ENCODE measurements at places on chromosomes 11 and 22.

GRCh38 chr22:44260216-44261035, 52.3 kb downstream of the SHISAL1 start:
- DNase-seq: no peak

GRCh38 chr11:18088966-18089365, 16.9 kb downstream of the SAAL1 start:
- no peak for DNase-seq

- DNase-seq: no peak
These were observed 110.8 kb downstream of the MORC2 start for GRCh38 chr22:30857791-30858190.

DNA sequence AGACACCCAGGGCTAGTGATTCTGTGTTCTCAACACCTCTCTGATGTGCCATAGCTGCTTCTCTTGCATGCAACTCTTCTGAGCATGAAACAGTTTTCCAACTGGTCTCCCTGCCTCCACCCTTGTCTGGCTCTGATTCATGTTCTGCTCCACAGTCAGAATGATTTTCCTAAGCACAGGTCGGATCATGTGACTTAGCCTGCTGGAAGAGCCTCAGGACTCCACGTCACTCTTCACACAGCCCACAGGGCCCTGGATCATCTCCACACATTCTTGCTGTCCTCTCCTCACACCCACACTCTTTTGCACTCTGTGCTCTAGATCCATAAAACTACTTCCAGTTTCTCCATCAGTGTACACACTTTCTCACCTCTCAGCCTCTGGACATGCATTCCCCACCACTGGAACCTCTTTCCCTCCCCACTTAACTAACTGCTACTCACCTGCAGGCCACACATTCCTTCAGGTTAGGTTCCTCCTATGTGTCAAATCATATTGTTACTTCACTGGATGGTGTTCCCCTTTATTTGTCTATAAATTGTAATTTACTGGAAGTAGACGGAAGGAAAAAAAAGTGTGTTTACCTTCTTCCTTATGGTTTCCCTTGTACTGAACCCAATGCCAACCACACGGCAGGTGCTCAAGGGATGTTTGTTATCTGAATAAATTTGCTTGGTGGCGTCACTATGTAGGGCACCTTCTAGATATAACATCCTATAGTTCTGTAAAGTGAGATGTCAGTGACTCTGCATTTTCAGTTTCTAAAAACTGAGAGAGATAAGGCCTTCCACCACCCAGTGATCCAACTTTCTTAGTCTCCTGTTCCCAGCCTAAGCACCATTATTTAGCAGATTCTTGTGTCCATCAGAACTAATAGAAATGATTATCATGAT, 133.7 kb downstream of the ETS1 start:
- no peak for DNase-seq

DNA sequence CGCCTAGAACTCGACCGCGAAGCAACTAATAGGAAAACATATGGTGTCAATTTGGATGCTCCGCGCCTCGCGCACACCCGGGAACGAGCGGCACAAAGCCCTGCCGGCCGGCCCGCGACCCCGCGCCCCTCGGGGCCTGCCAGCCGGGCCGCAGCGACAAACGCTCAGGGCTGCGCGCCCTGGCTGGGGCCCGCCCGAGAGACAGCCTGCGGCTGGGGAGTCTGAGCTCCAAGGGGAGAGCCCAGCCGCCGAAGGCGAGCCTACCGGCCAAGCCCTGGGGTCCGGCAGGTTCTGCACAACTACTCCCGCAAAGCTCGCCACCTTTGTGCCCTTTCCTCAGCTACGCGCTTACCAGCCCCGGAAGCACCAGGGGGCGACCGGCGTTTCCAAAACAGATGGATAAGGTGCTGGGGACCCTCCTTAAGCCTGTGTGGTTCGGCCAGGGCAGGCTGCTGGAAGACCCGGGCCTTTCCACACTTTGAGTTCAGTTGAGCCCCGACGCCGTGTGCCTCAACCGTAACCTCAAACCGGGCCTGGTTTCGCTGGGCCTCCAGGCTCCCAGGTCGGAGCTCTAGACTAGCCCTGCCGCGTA, 6.0 kb downstream of the PAX6 start:
- no peak for DNase-seq

- no peak for DNase-seq
These were observed 640.2 kb downstream of the LRRC4C start for GRCh38 chr11:40819230-40819629.

DNA sequence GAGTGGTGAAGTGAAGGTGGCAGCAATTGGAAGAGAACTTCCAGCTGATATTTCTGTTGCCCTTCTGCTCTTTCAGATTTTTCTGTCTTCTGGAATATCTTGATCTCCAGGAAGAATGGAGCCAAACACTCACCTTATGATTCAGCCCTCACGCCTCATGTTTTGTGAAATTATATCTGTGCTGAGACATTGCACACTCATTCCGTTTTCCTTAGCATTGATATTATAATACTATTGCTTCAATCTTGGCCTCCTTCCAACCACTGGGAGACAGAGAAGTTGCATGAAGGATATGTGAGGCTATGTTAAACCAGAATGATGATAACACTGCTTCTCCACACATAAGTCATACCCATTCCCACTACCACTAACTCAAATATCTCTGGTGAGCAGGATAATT, 177.9 kb downstream of the ETS1 start:
- DNase-seq: no peak

DNA sequence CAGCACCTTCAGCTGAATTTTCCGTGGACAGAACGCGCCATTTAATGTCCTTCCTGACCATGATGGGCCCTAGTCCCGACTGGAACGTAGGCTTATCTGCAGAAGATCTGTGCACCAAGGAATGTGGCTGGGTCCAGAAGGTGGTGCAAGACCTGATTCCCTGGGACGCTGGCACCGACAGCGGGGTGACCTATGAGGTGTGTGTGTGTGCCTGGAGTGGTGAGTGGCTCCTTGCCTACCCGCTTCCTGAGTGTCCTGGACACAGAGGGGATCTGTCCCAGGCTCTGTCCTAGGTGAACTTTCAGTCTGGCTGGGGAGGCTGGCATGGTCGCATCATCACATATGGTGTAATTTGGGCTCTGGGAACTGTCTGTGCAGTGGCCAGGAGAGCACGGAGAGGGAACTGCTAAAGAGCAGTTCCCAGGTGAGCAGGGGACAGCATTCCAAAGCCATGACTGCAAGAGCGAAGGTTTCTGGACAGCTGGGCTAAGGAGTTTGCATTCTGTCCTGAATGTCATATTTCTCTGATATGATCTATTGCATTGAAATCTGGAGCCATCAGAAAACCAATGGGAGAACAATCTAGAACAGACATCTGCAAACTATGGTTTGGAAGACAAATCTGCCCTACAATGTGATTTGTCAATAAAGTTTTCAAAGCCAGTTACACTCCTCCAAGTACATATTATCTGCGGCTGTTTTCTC, 104.3 kb downstream of the RRAS2 start:
- no peak for DNase-seq

- no peak for DNase-seq
These were observed 1.3 kb upstream of the SC5D start for GRCh38 chr11:121291319-121291718.

GRCh38 chr11:26860091-26860780, 133.7 kb upstream of the FIBIN start:
- DNase-seq: no peak

DNA sequence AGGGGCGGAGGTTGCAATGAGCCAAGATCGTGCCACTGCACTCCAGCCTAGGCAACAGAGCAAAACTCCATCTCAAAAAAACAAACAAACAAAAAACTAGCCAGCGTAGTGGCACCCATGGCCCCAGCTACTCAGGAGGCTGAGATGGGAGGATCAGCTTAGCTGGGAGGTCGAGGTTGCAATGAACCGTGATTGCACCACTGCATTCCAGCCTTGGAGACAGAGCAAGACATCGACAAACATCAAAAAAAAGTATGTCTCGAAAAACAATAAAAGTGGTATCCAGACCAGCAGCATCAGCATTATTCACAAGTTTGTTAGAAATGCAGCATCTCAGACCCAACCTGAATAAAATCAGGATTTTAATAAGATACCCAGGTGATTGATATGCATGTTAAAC, 6.2 kb upstream of the MAPK1 start:
- DNase-seq: no peak

- no peak for DNase-seq
These were observed 41.8 kb downstream of the BARX2 start for GRCh38 chr11:129417458-129417857.

- DNase-seq: no peak
These were observed 4.7 kb upstream of the ARHGAP42 start for GRCh38 chr11:100682247-100682969.

- no peak for DNase-seq
These were observed 42.5 kb upstream of the GAL start for GRCh38 chr11:68641880-68642279.

GRCh38 chr22:22431271-22432220, 77.0 kb downstream of the ZNF280B start:
- DNase-seq: peak; percentile 83

- no peak for DNase-seq
These were observed 67.3 kb downstream of the IMMP1L start for GRCh38 chr11:31442086-31442485.

- DNase-seq: peak; percentile 69
These were observed 428 bp downstream of the CDKN1C start for GRCh38 chr11:2885017-2885677.

GRCh38 chr11:15163136-15163535, 48.4 kb downstream of the INSC start:
- DNase-seq: no peak

DNA sequence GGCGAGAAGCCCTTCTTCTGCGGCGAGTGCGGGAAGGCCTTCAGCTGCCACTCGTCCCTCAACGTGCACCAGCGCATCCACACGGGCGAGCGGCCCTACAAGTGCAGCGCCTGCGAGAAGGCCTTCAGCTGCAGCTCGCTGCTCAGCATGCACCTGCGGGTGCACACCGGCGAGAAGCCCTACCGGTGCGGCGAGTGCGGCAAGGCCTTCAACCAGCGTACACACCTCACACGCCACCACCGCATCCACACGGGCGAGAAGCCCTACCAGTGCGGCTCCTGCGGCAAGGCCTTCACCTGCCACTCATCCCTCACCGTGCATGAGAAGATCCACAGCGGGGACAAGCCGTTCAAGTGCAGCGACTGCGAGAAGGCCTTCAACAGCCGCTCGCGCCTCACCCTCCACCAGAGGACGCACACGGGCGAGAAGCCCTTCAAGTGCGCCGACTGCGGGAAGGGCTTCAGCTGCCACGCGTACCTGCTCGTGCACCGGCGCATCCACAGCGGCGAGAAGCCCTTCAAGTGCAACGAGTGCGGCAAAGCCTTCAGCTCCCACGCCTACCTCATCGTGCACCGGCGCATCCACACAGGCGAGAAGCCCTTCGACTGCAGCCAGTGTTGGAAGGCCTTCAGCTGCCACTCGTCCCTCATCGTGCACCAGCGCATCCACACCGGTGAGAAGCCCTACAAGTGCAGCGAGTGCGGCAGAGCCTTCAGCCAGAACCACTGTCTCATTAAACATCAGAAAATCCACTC, 12.2 kb downstream of the ZNF74 start:
- DNase-seq: no peak

GRCh38 chr22:26210334-26210733, 41.1 kb downstream of the SEZ6L start:
- DNase-seq: no peak

GRCh38 chr11:113781682-113782081, 2.1 kb downstream of the CLDN25 start:
- DNase-seq: no peak

DNA sequence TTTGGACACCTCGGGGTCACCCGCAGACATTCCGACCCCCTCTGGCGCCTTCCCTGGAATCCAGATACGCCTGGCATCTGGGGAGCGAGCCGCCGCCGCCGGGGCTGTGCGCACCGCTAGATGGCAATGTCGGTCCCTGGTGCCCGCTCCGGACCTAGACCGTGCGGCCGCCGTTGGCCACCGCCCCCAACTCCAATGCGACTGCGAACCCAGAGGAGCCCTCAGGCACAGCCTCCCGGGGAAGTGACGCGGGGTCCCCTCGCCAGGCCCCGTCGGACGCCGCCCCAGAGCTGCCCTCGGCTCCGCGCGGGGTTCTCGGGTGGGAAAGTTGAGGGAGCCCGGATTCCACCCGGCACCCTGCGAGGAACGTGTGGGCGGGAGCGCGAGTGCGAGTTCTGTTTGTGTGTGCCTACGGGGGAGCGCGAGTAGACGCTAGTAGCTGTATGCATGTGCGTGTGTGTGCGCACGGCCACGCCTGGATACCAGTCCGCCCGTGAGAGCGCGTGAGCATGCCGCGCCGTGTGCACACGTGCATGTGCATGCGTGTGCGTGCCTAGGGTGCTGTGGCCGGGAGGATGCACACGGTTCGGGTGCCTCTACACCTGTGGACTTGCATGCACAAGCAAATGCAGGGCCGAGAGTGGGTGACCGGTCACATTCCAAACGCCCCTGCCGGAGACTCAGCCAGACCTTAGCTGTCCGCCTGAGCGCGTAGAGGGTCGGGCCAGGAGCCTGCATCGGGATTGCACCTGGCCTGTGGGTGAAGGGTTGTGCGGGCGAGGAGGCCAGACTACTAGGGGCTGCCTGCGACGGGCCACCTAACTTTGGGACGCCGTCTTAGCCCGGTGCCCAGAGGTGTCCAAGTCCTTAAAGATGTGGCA, 1.9 kb downstream of the CHRM4 start:
- peak; percentile 89 for DNase-seq

DNA sequence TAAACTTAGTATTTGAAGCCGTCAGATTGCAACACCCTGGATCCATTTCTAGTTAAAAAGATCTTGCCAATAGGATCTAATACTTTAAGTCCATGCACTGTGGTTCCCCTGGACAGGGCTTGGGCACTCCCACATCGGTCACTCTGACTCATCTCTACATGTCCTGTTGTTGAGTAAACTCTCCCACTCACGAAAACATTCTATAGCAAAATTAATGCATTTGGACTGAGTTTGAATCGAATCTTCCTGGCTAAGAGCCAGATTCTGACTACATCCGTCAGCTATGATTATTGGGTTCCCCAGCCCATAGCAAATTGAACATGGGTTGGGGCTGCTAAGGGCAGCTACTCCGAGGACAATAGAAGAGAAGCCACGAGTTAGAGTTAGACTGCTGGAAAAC, 182.1 kb upstream of the SORL1-AS1 start:
- DNase-seq: no peak

Measured in endothelial cell (in vitro differentiated cells).